ENCODE measurements at places on chromosomes 1 and 21.

GRCh38 chr1:12302798-12303447 is 73.1 kb downstream of the VPS13D start:
- DNase-seq, result no peak

DNA sequence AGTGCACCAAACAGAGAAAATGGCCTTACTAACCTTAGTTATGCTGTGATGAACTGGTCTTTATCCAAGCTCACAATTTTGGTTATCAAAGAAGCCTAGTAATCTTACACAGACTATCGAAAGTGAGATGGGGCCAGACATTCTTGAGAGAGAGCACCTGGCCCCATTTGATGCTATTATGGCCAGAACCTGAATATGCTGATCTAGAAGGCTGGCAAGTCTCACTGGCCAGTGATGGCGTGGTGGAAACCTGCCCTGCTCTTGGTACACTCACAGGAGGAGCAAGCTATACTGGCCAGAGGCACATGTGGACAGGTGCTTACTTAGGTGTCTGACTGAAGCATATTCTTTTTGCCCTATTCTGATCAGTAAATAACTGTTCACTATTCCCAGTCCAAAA is 357.8 kb upstream of the ZRANB2 start:
- no peak for DNase-seq

GRCh38 chr1:245952383-245953026 is 554.6 kb downstream of the SMYD3 start:
- no peak for DNase-seq

DNA sequence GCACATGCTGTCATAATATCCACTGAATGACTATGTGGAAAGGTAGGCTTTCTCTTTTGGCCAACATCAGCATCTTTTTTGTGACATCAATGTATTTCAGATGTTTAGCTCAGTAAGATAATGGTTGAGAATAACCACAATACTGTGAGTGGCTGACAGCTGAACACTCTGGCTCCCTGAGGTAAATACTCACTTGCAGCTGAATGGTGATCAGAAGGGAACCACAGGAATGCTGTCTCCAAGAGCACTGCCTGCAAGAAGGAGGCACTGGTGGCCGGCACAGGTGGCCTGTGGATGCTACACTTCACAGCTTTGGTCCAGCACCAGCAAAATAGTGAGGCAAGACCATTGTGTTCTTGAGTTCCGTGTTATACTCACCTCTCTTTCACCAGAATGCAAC is 118.7 kb upstream of the PPM1J start:
- DNase-seq, result no peak

DNA sequence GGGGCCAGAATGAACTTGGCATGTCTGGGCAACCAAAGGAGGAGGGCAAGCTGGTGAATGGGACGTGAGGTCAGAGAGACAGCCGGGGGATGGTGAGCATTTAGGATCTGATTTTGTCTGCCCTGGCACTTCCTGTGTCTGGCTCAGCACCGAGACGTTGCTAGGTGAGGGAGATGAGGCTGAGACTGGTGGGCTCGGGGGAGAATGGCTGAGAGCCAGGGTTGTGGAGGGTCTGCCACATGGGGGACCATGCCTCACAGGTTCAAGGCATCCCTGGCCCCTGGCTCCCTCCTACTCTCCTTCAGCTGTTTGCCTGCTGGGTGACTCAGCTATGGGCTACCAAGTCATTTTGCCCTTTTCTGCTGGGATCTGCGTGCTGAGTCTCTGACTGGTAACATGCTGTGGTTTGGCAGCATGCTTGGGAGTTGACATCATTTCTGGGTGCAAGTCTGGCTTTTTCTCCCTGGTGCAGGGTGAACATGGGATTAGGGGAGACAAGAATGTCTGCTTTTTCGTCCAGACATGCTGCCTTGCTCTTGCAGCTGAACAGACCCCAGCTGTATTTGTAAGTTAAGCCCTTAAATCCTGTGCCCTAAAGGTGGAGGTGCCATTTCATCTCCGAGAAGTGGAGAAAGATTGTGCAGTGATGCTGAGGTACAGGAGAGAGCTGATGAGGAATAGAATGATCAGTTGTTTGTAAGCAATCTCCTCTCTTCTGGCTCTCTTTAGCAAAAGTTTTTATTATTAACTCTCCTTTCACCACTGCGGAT is 17.6 kb downstream of the GALNT2 start:
- DNase-seq, result peak; percentile 58

All from activated CD4-positive, alpha-beta T cell treated with anti-CD3 and anti-CD28 coated beads for 24 hours (primary cell).